ENCODE measurements at places on chromosomes 16 and 17.

DNA sequence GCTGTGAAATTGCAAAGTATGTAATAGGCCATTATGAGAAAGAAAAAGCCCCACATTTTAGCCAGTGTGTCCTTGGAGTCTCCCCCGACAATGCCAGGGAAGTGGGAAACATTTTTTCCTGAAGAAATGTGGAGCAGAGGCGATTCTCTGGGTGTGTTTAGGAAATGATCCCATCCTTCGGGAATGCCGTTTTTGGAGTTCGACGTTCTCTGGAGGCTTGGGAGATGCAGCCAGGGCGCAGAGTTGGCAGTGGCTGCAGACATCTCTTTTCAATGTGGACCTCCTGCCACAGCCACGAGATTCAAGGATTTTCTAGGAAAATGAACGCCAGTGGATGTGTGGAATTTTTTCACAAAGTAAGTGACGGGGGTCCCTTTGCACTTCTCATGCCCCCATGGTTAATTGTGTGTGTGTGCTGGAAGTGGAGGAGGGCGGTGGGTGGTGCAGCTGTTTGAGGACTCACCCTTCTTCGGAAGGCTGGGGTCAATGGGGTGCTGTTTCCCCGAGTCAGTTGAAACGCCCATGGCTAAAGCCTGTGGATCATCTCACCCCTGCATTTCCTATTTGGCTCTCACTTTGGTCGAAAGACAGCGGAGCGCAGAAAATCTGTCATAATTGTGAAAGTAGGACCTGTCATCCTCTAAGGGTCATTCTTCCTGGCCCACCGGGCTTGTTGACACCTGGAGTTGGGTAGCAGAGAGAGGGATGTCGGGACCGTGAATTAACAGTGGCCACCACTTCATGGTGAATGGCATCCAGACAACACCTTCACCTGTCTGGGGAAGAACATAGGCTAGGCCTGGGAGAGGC lies 73.2 kb downstream of the CMIP start:
- DNase-seq: no peak

DNA sequence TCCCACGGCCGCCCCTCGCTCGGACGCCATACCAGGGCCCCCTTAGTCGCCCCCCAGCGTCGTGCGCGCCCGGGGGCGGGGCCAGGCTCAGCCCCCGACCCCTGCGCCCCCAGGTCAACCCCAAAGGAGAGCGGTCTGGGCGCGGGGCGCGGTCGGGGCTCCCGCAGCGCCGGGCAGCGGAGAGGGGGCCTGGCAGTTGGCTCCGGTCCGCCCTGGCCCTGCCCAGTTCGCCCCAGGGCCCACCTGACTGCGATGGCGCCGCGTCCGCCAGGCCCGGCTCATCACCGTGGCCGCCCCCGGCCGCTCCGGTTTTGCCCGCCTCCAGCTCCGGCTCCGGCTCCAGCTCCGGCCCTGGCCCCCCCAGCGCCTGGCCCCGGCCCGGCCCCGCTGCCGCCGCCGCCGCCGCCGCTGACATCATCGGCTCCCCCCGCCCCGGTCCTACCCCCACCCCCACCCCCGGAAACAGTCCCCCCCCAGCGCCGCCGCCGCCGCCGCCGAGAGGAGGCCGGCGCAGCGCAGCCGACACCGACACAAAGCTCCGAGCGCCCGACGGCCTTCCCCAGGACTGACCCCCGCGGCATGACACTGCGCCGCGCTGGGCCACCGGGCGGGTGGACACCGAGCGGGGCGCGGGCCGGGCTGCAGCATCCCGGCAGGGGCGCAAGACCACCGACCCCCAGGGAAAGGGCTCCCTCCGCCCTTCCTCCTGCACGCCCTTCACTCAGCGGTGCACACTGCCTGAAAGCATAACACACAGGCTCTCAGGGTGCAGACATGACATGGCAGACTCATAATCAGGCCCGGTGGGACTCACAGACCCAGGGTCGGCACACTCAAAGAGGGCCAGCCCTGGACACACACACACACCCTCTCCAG lies at the start of gene ZBTB4:
ZBTB4 (minus strand) TSS at position 419 of the 876 bp plus-strand sequence. CDS start 12,830 bp downstream, outside the sequence.
- no peak for DNase-seq

GRCh38 chr17:60641810-60642220 lies 35.8 kb upstream of the BCAS3 start:
- DNase-seq: peak; percentile 90

DNA sequence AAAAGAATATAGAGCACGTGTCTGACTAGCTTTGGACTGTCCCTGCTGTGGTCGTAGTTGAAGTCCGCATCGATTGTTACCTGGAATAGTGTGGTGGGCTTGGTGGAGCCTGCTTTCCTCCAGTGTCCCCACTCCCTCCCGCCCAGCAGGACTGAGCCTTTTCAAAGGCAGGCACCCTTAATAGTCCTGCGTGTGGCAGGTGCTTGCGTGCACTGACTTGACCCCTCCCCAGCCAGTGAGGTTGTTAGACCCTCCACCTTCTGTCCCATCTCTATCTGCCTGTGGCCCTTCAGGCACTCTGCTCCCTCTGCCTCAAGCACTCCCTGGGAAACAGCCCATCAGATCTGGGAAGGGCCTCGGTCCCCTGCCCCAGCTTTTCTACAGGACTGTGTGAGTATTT lies 36.6 kb downstream of the TMEM11 start:
- DNase-seq: no peak

- DNase-seq: peak; percentile 62
These were observed 38.4 kb upstream of the ARL4D start for GRCh38 chr17:43360376-43360738.

DNA sequence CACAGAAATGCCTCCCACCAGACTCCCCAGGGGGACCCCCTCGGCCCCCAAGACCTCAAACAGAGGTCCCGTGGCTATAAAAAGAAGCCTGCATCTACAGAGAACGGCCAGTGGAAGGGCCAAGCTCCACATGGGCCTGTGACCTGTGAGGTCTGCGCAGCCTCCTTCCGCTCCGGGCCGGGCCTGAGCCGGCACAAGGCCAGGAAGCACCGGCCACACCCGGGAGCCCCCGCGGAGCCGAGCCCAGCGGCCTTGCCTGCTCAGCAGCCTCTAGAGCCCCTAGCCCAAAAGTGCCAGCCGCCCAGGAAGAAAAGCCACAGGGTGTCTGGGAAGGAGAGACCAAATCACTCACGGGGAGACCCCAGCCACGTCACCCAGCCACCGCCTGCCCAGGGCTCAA lies 18.3 kb upstream of the ZFPM1 start:
- no peak for DNase-seq

All from NCI-H524 (cell line).